Dermis blood vessel endothelial cell (primary cell): ENCODE measurements at places on chromosomes 7 and 10.
A peak's percentile ranks its signal among the peaks of the same experiment; 100 is the strongest.

DNA sequence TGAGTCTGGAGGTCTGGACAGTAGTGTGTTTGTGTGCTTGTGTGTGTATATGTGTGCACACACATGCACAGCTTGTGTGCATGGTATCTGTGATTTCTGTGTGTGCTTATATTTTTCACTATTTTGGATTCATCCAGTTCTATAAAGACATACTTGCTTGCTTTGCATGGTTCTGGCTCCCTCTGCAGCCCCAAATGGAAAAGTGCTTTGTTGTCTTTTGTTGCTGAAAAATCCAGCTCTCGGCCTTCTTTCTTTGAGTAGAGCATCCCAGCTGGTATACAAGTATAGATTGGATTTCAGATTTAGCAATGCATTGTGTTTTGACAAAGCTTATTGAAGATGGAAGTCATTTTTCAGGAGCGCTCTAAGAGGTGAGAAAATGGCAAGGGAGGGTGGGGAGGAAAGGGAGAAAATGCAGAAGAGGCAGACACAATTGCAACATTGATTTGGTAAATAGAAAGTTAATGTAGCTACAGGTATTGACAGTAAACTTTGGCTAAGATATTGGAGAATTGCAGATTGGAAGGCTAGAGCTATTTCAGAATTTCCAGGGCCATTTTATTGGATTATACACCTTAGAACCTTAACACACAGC, 333.9 kb downstream of the AUTS2 start:
- no peak for DNase-seq

DNA sequence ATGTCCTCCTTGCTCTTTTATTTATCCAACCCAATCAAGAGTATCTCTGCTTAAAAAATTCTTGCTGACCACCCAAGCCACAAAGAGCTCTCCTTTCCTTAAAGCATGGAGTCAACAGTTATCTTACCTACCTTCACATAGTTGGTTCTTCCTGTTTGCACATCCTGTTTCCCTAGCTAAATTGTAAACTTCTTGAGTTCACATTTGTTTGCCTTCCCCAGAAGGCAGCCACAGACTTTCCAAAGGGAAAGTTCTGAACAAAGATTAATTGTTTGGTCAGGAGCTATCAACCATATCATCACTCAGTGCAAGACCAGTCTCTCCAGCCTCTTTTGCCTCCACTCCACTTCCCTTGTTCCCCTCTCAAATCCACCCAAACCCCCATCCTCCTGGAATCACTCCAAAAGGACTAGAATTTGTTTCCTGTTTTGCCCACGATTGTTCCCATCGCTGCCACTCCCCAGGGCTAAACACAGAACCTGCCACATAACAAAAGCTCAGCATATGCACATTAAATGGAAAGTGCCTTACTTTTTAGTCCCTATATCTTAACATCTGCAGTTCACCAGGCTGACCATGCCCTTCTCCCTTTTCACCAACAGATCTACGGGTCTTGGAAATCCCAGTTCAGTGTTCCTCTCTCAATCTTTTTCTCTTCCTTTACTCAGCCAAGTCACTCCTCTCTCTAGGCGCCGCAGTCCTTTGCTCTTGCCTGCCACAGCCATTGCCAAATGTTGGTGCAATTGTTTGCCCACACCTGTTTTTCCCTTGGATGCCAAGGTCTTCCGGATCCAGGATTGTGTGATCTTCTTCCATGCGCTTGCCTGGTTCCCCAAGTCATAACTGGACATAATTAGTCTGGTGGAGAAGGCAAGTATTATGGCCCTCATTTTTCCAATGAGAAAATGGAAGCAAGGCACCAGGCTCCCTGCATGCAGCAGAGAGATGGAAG, 265.5 kb downstream of the KCNMA1 start:
- no peak for DNase-seq

- DNase-seq: no peak
Observed at GRCh38 chr10:33231621-33232350, 102.7 kb downstream of the NRP1 start.

DNA sequence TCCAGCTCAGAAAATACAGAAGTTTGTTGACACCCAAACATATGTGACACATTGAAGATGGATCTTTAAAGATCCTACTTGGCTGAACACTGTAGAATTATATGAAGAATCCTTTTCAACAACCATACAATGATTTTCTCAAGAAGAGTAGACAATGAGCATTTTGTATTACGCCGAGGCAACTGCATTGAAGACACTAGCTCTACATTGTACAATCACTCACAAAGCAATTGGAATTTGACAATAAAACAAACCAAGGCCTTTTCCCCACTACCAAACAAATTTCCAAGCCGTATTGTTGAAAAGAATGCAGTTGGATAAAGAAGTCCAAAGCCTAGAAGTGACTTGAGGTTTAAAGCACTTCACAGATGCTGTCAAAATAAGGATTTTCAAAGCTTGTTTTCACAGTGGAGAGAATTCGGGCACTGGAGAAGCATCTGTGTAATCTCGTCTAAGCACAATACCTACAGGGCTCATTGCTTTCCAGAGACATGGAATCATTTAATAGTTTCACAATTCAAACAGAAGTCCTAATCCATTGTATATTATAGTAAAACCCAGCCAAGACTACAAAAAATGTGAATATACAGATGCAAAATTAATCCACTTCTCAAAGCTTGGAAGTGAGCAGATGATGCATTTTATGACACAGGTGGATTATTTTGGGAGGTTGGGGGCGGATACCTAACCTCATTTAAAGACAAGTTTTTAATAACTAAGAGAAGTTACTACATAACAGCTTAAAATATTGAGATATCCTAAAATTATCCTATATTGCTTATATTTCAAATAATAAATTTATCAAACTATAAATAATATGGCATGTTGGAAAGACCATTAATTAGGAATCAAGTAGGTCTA, 78.6 kb downstream of the SORCS1 start:
- no peak for DNase-seq

GRCh38 chr10:62861507-62861906, 45.3 kb upstream of the EGR2 start:
- no peak for DNase-seq

- DNase-seq: peak; percentile 27
Observed at GRCh38 chr10:75910032-75910431, 478.6 kb downstream of the LRMDA start.

DNA sequence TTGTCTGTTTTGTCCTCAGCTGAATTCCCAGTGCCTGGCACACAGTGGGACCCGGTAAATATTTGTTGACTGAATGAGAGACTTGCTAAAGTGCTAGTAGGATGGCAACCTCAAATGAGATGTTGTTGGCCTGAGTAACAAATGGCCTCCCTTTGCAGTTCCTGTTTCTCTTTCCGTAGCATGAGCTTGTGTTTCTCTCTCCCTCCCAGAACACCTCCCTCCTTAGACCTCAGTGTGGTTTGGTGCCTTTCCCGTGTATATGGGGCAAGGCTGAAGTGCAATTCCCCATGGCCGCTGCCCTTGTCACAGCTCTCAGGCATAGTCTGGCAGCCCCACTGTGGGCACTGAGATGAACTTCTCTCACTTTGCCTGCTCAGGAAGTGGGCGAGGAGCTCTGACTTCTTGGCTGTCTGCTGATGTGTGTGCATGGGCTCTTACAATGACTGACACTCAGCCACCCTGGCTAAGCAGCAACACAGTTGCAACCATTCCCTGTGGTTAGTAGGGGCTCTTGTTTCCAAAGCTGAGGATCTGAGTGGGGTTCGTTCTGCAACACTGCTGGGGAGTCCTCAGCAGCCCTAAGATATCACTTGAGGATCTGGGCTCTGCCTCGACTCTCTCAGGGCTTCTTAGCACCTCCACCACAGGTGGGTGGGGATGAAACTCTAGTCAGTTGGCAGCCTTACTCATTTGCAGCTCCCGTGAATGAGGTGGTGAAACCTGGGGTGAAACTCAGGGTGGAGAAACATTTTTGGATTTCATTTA, 136.1 kb downstream of the ICA1 start:
- no peak for DNase-seq

GRCh38 chr10:17003151-17003550, 126.5 kb downstream of the CUBN start:
- peak; percentile 74 for DNase-seq

GRCh38 chr10:72045586-72045985, 42.8 kb downstream of the SPOCK2 start:
- DNase-seq: no peak

- peak; percentile 29 for DNase-seq
Observed at GRCh38 chr7:95599069-95599468, 2.8 kb upstream of the PDK4 start.

DNA sequence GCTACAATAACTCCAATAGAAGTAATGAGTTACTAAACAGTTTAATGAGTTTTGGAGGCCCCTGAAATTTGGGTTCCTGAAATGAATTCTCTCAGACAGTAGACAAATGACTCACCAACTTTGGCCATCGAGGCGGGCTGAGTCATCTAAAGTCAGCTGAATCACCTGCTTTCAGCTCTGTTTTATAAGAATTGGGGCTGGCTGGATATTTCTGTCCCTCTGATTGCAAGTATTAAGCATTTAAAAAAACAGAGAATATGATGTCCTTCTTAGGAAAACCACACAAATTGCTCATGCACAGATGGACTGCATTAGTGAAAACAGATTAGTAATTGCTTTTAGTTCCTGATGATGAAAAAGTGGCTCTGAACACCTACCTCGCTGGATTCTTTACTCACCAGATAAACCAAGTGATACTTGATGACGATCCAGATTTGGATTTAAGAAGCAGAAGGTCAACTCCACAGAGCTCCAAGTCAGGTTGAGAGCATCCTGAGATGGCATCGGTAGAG, 59.1 kb downstream of the ZNF365 start:
- peak; percentile 76 for DNase-seq

DNA sequence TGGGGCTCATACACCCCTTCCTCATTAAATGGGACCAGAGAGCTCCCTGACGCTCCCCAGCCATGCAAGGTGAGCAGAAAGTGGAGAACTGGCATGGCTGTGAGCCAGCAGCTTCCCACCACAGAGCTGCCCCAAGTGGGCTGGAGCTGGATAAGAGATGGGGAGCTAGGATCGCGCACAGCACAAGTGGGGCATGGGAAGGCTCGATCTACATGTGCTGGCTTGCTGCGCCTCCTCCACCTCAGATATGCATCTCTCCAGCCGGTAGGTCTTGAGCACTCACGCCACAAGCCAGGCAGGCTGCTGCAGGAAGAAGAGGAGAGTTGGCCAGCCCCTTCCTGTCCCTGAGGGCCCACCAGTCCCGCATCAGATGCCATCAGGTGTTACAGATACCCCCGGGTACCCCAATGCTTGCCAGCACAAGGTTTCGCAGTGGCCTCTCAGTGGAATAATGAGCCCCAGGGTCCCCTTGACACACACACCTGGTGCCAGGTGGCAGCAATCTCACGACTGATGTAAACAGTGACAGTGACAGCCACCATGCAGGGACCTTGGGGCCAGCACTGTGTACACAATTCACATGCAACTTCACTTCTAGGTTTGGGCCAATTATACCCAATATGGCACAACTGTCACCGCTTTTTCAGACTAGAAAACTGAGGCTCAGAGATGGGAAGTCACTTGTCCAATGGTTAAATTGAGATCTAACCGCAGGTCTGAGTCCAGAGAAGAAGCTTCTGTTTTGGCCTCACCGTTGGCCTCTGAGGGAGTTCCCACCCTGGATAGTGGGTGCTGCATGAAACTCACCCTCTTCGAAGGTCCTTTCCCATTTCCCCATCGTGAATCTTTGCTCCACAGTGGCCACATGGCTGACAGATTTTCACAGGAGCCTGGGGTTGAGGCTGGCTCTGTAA, 79.3 kb downstream of the OAT start:
- DNase-seq: no peak

DNA sequence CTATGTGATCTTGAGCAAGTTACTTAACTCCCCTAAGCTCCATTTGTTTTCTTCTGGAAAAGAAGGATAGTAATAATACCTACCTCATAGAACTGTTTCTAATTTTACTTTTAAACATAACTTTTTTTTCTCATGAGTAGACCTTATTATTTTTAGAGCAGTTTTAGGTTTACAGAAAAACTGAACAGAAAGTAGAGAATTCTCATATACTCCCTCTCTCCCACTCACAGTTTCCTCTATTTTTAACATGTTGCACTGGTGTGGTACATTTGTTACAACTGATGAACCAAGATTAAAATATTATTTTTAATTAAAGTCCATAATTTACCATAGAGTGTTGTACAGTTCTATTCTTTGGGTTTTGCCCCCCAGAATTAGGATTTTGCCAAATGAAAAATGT, 221.3 kb upstream of the CSTF2T start:
- DNase-seq: no peak

DNA sequence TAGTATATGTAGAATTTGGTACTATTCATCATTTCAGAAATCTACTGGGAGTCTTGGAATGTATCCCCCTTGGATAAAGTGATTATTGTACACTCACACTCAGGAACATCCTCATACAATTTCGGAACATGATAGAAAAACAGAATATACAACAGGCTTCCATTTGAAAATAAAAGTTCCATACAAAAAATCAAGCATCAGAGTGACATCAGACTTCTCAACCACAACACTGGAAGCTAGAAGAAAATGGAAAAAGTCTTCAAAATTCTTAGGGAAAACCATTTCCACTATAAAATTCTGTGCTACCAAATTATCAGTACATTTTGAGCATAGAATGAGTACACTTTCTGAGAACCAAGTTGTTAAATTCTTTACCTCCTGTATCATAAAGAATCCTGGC, 8.8 kb downstream of the LYZL1 start:
- DNase-seq: no peak

GRCh38 chr10:125128397-125129075, 31.8 kb downstream of the CTBP2 start:
- no peak for DNase-seq

- DNase-seq: peak; percentile 88
Observed at GRCh38 chr7:4738711-4739527, 36.5 kb upstream of the AP5Z1 start.

DNA sequence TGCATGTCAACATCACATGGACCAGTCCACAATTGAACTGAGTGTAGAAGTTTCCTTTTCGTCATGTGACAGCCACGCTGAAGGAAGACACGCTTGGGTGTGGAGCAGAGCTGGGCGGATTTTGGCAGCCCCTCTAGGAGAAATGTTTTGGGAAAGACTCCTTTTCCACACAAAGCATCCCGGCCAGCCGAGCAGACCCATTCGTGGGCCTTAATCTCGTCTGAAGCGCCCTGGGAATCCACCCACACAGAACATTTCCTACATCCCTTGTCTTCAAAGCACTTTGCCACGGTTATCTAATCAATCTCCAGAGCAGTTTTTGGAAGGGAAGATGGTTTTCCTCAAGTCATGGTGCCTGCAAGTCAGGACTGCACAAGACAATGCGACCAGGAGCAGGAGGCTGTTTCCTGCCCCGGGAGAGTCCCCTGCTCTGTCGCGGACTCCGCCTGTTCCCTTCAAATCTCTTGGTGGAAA, 8.4 kb upstream of the IFT22 start:
- no peak for DNase-seq

DNA sequence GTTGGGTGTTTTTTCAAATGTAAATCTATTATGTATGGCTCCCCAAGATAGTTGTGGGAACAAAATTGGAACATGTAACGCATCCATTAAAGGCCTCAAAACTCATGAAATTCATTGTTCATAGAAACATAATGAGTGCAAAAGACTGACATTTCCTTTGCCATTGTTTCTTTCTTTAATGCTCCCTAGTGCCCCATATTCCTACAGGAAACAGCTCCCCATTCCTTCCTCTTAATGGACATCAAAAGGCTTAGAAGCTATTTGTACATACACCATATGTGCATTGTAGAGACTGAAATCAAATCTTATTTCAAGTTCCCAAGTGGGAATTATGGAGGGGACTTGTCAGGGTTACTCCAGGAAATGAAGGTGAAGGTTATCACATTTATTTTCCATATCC, 139.1 kb downstream of the AHR start:
- peak; percentile 56 for DNase-seq

GRCh38 chr10:122495406-122496340, 34.3 kb downstream of the HTRA1 start:
- peak; percentile 74 for DNase-seq

GRCh38 chr7:96836456-96836855, 126.8 kb upstream of the SEM1 start:
- DNase-seq: no peak
